NCI-H345 (cell line): ENCODE measurements at places on chromosomes 4 and X.

GRCh38 chr4:148716431-148717052 lies 274.3 kb upstream of the NR3C2 start:
- no peak for DNase-seq

GRCh38 chr4:139457318-139457717 lies 3.4 kb downstream of the RAB33B start:
- no peak for DNase-seq

- no peak for DNase-seq
Observed at GRCh38 chr4:154660052-154660451, 47.6 kb upstream of the FGG start.

DNA sequence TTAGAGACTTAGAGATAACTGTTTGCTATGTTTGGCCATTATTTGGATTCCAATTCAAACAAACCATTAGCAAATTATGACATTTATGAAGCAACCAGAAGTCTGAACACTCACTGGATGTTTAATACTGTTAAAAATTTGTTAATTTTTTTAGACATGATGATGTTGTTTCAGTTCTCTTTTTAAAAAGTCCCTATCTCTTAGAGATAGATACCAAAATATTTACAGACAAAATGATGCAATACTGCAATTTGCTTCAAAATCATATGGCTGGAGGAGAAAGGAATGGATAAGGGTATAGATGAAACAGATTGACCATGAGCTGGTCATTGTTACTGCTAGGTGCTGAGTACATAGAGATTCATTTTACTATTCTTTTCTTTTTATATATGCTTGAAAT lies 534.6 kb downstream of the BCOR start:
- DNase-seq = no peak

DNA sequence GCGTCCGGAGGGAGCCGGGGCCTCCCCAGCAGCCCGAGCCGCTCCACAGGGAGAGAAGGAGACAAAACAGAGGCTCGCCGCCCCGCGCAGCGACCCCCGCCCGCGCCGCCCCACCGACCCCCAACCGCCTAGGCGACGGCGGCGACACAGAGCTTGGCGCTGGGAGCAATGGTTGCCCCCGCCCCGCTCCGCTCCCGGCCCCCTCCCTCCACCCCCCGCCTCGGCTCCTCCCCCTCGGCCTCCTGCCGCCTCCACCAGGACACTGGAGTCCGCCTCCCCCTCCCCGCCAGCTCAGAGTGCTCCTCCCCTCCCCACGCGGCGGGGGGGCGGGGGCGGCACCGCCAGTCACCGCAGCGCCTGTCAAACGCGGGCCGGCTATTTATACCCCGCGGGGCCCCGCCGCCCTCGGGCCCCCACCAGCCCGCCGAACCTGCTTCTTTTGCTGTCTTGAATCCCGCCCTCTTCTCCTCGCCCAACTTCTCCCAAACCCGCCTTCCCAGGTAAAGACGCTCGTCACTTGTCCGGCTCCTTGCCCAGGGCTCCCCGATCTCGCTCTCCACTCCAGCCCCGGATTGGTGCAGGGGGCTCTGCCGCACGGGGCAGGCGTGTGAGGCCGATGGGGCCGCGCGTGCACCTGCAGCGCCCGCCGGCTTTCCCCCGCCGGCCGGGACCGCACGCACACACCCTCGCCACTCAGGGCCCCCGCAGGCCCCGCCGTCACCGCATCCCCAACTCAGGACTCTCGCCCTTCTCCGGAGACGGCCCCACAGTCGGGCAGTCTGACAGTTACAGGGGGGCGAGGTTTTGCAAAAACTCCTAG lies at the start of gene ELF2:
TSS of gene ELF2 (minus strand) at position 170 of the 820 bp plus-strand sequence. CDS start 39,517 bp downstream, outside the sequence.
- peak; percentile 92 for DNase-seq

- DNase-seq = no peak
Observed at GRCh38 chr4:10343656-10344055, 113.6 kb downstream of the ZNF518B start.

DNA sequence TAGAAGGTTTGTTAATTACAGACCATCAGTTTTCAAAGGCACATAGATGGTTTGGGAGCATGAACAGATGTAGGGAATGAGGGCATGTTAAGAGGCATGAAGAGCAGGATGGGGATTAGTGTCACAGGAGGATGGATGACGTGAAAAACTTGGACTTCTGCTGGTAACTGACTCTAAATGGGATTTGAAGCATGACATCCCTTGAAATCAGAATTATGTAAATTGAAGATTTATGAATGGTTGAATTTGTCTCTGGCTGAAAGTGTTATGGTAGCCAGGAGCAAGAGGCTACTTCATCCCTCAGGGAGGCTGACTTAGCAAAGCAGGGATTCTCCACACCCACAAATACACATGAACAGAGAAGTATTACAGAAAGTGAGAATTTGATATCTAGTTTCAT lies 454.6 kb downstream of the MAGEB5 start:
- no peak for DNase-seq

GRCh38 chrX:7960246-7960645 lies 33.0 kb upstream of the PNPLA4 start:
- no peak for DNase-seq

GRCh38 chrX:8672176-8672575 lies 59.8 kb downstream of the ANOS1 start:
- no peak for DNase-seq

DNA sequence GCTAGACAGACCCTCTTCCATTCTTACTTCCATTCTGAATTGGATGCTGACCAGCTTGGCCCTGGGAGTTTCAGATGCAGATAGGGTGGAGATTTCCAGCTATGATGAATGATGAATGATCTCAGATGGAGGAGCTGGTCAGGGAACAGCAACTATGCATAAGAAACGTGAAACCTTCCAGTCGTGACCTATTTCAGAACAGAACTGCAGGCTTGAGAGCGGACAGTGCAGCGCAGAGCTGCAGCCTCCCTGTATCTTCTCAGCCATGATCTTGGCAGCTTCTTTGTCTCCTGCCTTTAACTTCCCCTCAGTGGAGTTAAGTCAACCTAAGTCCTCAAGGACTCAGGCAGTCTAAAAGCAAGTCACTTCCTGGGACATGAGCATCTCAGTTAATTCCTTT lies 43.3 kb upstream of the HAND2 start:
- no peak for DNase-seq

GRCh38 chrX:10104958-10105658 lies 51.7 kb upstream of the CLCN4 start:
- no peak for DNase-seq

- DNase-seq = no peak
Observed at GRCh38 chr4:84470204-84470785, 28.8 kb downstream of the NKX6-1 start.

- peak; percentile 69 for DNase-seq
Observed at GRCh38 chrX:56802921-56803849, 74.1 kb downstream of the NBDY start.

GRCh38 chr4:13640149-13640940 lies 12.8 kb upstream of the BOD1L1 start:
- DNase-seq = no peak

DNA sequence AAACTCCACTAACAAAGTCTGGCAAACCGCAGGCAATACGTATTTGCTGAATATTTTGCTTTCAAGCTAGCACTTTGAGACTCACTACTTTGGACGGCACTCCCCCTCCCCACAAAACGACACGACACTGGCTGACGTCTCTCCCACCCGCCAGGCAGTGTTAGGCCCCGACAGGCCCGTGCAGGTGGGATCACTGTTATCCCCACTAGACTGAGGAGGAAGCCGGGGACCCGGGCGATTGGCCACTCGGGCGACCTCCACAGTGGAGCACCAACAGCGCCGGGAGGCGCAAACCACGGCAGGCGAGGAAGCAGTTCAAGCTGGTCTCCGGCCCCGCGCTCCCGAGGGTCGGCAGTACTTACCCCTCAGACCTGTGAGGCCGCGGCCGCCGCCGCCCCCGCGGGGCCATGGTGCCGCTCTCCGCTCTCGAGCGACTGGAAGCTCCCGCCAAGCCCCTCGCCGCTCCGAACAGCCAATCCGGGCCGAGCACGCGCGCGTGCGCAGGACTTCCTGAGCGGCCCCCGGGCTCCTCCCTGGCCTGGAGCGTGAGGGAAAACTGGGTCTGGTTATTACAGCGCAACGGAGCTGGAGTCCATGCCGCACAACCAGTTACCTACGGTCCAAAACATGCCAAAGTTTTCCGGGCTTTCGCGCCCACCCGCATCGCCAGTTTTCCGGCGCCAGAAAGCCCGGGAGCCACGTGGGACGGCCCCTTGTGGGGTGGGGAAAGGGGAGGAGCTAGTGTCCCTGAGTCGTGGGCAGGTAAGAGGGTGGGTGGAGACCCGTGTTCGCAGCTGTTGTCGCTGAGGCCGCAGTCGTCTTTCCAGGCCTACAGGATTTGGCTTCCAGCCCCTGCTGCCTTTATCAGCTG lies at the start of gene CENPU:
TSS of gene CENPU (minus strand) at position 443 of the 871 bp plus-strand sequence. CDS start at position 409, 34 bp downstream.
- peak; percentile 99 for DNase-seq

GRCh38 chr4:101670897-101671296 lies 119.6 kb upstream of the BANK1 start:
- no peak for DNase-seq

- no peak for DNase-seq
Observed at GRCh38 chrX:6778544-6779503, 243.9 kb upstream of the VCX3A start.

- DNase-seq = no peak
Observed at GRCh38 chr4:124768596-124769365, 56.2 kb upstream of the ANKRD50 start.

DNA sequence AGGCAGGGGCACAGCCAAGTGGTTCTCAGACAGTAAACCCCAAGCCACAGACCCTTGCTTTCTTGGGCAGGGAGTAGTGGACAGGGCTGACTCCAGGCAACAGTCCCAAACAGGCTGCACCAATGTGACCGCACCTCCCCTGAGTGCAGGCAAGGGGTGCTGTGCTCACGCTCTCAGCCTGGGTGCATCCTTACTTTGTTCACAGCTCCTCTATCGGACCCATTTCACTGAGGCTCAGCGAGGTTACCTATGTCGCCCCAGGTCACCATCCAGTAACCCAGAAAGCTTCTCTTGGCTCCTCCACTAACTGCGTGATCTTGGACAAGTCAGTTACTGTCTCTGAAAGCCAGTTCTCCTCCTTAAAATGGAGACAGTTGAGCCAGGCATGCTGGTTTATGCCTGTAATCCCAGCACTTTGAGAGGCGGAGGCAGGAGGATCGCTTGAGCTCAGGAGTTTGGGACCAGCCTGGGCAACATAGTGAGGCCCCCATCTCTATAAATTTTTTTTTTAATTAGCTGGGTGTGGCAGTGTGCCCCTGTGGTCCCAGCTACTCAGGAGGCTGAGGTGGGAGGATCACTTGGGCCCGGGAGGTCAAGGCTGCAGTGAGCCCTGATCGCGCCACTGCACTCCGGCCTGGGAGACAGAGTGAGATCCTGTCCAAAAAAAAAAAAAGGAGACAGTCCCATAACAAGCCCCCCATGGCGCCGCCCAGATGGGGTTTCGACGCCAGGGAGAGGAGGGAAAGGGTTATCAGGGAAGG lies 823 bp upstream of the MAN2B2 start:
- no peak for DNase-seq

- no peak for DNase-seq
Observed at GRCh38 chr4:184728858-184729257, 5.0 kb downstream of the CENPU start.

DNA sequence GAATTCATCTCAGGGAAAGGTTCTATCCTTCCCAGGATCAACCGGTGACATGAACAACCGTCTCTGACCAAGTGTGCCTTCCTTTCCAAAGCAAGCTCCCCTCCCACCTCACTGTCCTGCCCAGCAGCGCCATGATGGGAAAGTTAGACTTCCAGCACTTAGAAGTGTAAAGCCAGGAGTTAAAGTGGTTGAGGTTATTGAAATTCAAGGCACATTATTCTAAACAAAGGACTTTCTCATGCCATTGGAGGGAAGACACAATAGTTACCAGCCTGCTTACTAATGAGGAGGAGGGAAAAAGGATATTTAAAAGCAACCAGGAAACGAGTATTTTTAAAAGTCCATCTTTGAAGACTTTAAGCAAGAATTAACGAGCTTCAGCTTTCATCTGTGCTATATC lies 96.8 kb downstream of the NSUN7 start:
- no peak for DNase-seq

- DNase-seq = no peak
Observed at GRCh38 chr4:3819210-3819919, 53.2 kb downstream of the ADRA2C start.

DNA sequence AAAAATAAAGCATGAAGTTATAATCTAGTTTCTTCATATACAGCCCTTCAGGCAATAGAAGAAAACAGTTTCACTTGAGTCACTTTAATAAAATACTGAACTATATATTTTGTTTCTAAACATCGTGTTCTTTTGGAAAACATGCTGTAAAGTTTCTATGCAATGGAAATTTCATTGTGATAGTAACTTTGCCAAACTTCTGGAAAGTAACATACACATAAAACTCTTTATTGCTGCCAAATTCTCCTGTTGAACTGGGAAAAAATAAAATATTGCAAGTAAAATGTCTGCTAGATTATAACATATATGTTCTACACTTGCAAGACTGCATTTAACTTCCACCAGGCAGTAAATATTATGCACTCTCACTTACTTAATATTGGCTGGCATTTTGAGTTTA lies 635.4 kb downstream of the SPRY1 start:
- no peak for DNase-seq

DNA sequence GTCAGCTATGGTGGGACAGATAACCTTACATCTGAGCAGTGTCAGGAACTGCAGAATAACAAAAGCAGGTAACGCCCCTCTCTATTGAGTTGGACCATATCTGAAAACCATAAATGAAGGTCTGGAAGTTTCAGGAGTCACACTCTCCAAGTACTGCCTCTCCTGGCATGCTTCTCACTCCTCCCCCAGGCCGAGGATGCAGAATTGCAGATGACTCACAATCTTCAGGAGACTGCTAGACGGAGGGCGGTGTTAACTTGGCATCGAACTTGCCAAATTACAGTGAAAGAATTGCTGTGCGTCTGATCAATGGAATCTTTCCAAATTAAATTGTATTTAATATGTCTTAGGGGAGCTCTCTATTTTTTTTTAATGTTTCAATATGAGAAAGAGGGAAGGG lies 67.1 kb upstream of the TRIM2 start:
- DNase-seq = no peak

DNA sequence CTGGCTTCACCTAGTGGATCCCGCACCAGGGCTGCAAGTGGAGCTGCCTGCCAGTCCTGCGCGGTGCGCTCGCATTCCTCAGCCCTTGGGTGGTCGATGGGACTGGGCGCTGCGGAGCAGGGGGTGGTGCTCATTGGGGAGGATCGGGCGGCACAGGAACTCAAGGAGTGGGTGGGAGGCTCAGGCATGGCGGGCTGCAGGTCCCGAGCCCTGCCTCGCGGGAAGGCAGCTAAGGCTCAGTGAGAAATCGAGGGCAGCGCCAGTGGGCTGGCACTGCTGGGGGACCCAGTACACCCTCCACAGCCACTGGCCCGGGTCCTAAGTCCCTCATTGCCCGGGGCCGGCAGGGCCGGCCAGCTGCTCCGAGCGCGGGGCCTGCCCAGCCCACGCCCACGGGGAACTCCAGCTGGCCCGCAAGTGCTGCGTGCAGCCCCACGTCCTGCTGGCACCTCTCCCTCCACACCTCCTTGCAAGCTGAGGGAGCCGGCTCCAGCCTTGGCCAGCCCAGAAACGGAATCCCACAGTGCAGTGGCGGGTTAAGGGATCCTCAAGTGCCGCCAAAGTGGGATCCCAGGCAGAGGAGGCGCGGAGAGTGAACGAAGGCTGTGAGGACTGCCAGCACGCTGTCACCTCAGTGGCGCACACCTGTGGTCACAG lies 27.6 kb upstream of the PGRMC1 start:
- no peak for DNase-seq

GRCh38 chrX:10034740-10035260 lies 67.6 kb downstream of the CLDN34 start:
- DNase-seq = no peak
